ENCODE measurements at places on chromosomes 12 and 14.

DNA sequence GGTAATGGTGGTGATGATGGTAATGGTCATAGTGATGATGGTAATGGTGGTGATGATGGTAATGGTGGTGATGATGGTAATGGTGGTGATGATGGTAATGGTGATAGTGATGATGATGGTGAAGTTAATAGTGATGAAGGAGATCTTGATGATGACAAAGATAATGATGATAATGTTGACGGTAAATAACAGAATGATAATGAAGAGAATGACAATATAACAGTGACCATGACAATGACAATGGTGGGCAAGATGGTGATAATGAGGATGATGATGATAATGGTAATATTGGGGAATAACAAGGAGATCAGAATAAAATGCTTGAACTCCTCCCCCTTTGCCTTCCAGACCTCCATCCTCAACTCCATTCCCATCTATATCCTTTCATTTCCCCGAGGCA lies 233.3 kb upstream of the SFSWAP start:
- DNase-seq, result no peak

GRCh38 chr12:32754111-32754510 lies 1.6 kb downstream of the YARS2 start:
- no peak for DNase-seq

- DNase-seq, result no peak
These were observed 18.5 kb upstream of the CCDC175 start for GRCh38 chr14:59595071-59595470.

GRCh38 chr12:31715283-31715825 lies 13.5 kb downstream of the AMN1 start:
- no peak for DNase-seq

DNA sequence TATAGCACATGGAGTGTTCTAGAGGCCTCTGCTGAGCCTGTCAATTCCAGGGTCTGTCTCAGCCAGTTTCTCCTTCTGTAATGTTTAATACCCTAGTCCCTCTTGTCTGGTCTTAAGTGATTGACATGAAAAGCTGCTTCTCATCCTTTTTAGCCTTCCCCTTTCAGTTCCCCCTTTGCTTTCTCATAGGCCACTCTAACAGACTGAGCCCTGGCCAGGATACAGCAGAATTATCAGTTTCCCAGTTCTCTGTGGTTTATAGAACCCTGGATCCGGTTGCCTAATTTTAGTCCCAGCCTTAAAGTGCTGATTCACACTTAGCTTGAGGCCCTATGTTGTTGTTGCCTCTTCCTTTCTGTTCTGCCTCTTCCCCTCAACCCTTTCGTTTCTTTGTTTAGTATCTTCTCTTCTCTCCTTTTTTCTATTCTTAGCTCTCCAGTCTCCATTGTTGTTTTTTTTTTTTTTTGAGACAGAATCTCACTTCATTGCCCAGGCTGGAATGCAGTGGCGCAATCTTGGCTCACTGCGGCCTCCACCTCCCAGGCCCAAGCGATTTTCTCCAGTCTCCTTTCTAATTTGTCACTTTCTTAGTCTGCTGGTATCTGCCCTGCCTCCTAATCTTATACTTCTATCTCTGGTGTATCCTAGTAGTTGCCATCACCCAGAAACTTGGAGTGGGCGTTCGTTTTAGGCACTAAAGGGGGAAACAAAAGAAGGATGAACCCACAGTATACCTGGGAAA lies 2.9 kb upstream of the BIN2 start:
- DNase-seq, result peak; percentile 12

DNA sequence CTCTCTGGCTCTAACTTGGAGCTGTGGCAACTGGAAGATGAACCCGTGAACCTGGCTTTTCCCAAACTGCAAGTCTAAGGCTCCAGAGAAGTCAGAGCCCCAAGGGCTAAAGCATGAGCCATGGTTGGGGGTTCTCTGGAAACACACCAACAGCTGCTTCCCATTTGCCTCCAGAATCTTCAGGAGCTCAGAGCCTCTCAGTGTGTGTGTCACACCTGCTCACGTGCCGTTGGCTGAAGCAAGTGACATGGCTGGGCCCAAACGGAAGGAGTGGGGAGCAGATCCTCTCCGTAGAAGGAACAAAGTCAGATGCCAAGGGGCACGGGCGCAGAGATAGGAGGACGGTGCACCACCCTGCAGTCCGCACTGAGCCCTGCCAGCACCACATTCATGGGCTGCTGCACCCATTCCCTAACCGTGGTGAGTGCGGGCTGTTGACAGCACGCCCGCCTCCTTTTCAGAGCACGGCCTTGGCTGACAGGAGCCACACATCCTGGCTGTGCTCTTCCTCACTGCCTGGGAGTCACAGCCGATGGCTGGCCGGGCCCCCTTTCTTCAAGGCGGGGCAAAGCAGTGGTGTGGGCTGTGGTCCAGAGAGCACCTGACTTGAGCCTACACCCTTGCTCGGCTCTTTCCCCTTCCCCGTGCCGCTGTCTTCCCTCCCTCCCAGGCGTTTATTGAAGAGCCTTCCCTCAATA lies 16.6 kb upstream of the TRAF3 start:
- DNase-seq, result no peak

DNA sequence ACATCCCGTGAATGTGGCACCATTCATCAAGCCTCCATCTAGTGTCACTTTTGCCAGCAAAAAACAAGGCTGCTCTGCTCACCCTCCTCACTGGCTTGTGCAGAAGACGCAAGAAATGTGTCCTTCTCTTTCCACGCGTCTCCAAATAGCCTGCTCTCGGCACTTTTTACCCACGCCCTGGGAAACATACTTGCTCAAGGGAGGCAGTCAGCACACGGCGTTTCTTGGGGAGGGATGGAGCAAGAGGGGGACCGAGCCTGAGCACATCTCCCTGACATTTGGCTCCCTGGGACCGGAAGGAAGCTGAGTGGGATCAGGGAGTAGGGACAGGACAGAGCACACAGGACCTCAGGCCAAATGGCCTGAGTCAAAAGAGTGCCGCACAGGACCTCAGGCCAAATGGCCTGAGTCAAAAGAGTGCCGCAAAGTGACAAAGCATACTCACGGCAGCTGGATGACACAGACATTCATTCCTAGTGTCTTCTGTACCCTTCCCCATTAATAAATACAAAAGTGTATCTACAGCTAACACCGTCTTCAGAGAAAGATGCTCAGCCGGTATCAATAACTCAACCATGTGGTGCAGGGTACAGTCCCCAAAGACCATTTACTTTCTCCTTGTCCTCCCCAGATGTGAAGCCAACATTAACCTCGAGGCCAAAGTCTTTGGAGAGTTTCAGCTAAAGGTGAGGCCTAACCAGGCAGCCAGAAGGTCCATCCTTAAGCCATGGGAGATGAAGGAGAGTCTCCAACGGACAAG lies 7.1 kb downstream of the BCL11B start:
- DNase-seq, result no peak

GRCh38 chr14:23379366-23380196 lies 2.7 kb downstream of the CMTM5 start:
- no peak for DNase-seq

DNA sequence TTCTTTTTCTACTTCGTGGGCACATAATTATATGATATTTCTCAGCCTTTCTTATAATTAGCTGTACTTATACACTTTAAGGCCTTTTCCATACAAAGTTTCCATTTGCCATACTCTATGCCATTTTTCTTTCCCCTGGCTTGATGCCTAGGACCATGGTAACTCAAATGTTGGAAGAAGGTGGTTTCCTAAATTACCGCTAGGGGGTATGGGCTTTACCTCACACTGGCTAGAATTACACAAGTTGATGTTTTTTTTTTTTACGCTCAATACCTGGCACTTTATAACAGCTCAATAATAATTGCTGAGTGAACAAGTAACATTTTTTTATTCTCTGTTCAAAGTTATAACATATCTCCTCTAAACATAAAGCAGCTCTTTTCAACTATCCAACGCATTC lies 306.8 kb upstream of the LRFN5 start:
- no peak for DNase-seq

GRCh38 chr12:47602949-47603558 lies 102.8 kb downstream of the RPAP3 start:
- DNase-seq, result no peak

DNA sequence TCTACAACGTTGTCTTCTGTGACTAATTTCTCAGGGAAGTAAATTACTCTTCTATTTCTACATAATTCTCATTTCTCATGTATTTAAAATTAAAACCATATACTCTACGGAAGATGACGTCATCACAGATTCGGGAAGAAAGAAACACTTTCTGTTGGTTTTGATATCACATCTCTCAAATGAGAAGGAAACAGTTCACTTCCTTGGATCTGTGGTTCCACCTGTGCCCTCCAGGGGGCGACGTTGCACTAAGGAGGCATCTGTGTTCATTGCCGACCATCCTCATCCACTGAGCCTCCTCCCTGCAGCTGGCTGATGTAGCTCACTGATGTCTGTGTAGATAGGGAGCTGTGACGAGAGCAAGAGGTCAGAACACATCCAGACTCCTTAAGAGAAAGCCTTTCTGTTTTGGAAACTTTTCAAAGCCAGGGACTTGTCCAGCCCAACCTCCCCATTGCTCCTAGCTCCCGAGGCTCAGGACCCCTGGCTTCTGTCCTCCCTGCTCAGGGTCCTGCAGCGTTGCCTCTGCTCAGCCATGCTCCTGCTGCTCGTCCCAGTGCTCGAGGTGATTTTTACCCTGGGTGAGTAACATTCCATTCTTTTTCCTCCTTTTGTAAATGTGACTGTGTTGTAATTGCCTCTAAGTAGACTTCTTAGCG lies 172.7 kb upstream of the OR4E1 start:
- DNase-seq, result no peak

- no peak for DNase-seq
These were observed 35.1 kb downstream of the PELI2 start for GRCh38 chr14:56153267-56153666.
